ENCODE measurements at places on chromosomes 4 and X.
A peak's percentile ranks its signal among the peaks of the same experiment; 100 is the strongest.

- no peak for DNase-seq
Observed at GRCh38 chr4:340011-340410, 2.4 kb downstream of the ZNF141 start.

DNA sequence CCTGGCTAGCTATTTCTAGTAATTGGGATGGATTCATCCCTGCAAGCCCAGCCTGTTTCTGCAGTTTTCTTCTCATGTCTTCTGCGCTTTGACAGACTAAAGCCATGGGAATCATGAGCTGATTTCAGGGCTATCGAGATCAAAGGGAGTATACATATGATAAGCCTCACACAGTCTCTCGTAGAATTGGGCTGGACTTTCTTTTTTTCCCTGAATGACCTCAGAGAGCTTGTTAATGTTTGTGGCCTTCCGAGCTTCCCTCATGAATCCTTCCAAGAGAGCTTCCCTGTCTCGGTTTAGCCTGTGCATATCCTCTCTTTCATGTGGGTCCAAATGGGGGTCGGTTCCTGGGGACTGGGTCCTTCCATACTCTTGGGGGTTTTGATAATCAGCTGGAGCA is 130.3 kb downstream of the ADRA2C start:
- no peak for DNase-seq

DNA sequence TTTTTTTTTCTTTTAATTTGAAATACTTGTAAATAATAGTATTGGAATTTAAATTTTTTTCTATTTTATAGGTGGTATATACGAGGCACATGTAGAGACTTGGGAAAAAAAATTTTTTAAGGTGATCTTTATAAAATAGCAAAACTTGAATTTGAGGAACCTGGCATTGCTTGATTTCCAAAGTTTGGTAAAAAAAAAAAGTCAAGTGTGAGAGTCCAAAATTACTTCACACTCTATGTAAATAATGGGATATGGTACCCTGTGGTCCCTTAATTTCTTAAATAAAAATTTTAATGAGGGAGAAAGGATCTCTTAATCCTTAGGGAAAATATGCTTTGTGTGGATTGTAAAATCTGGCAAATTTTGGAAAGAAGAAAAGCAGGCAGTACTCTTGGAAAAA is 19.0 kb downstream of the SPRY1 start:
- DNase-seq = no peak

- no peak for DNase-seq
Observed at GRCh38 chr4:78660559-78660958, 109.0 kb downstream of the ANXA3 start.

DNA sequence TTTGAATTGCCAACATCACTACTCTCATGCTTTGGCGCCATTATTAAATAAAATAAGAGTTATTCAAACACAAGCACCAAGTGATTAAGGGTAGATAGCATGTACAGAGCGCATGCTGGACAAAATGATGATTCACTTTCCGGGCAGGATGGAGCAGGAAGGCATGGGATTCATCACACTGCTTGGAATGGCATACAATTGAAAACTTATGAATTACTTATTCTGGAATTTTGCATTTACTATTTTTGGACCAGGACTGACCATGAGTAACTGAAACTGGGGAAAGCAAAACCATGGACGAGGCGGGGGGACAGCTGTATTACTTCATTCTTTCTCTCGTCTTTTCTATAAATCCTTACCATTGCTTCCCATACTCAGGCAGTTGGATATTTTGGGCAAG is 28.5 kb upstream of the FGF5 start:
- no peak for DNase-seq

- DNase-seq = no peak
Observed at GRCh38 chr4:43049326-43049725, 156.8 kb downstream of the GRXCR1 start.

- no peak for DNase-seq
Observed at GRCh38 chr4:156495091-156495490, 476.5 kb downstream of the PDGFC start.

GRCh38 chr4:84914686-84915395 is 51.6 kb downstream of the WDFY3 start:
- no peak for DNase-seq

DNA sequence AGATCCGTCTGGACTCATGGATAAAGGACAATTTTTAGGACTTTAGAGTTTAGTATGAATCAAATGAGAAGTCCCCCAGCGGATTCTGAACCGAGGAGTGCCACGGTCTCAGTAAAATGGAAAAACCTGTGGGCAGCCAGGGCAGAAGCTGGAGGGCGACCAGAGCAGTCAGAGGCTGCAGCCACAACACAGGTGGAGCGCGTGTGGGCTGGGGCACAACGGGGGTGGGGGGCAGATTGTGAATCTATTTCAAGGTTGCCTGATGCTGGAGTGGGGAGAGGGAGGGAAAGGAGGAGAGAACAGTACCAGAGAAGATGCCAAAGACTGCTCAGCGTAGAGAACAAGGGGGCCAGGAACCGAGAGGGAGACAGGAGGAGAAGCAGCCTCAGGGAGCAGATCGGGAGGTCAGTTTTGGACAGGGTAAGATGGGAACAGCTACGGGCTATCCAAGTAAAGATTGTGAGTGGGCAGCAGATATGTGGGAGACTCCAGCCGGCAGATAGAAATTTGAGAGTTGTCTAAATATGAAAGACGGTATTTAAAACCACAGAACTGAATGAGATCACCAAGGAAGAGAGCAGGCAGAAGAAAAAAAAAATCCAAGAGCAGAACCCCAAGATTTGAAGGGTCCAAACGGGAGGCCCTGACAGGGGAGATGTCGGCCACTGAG is 9.5 kb downstream of the FAT1 start:
- no peak for DNase-seq

- no peak for DNase-seq
Observed at GRCh38 chr4:179164267-179164999, 1722.2 kb upstream of the AGA start.

DNA sequence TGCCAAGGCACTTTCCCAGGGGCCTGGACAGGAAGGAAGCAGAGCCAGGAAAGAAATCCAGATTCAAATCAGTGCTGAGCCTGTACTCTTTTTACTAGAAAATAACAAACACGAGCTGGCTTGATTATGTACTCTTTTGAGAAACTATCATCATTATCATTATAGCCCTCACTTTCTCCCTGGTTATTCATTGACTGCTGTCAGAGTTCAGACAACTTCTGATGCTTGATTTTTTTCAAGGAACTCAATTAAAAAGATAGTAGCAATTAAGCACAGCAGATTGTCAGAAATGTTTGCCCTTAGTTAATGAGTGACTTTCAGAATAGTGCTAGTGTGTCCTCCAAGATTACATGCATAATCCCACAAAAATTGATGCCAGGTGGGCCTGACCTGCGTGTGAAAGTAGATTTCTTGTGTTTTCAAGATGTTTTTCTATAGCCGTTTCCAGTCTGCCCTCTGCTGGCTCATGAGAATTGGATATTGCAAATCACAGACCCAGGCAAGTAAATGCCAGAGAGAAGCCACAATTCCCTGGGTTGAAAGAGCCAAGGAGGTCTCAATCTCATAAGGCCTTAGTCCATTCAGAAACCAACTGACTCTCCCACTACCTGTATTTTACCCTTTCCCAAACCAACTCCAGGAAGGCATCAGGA is 14.3 kb upstream of the PNPLA4 start:
- DNase-seq = peak; percentile 1

GRCh38 chr4:37745946-37746345 is 59.8 kb upstream of the RELL1 start:
- no peak for DNase-seq

DNA sequence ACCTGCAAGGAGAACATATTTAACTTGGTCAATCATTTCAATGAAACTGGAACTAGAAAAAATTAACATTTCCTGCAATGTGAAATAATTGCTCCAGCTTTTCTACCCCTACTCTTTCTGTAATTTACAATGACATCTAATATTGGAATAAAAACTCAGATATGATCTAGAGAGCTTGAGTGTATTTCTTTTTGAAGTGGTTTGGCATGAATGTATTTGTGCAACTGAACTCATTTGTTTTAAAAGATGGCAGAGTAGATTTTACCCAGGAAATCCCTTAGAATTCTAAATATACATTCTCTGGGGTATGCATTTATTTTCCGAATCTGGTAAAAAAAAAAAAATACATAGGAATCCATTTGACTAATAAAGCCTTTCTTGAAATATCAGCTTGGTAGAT is 21.5 kb upstream of the GATB start:
- no peak for DNase-seq

DNA sequence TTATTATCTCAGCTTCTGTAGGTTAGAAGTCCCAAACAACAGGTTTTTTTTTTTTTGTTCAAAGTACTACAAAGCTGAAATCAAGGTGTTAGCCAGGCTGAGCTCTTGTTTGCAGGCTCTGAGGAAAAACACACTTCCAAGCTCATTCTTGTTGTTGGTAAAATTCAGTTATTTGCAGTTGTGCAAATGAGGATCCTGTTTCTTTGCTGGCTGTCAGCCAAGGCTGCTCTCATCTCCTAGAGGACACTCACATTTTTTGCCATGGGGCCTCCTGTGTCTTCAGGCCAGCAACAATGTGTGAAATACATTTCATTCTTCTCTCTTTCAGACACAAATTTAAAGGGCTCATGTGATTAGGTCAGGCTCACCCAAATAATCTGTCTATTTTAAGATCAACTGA is 60.3 kb upstream of the HSD17B10 start:
- DNase-seq = no peak

DNA sequence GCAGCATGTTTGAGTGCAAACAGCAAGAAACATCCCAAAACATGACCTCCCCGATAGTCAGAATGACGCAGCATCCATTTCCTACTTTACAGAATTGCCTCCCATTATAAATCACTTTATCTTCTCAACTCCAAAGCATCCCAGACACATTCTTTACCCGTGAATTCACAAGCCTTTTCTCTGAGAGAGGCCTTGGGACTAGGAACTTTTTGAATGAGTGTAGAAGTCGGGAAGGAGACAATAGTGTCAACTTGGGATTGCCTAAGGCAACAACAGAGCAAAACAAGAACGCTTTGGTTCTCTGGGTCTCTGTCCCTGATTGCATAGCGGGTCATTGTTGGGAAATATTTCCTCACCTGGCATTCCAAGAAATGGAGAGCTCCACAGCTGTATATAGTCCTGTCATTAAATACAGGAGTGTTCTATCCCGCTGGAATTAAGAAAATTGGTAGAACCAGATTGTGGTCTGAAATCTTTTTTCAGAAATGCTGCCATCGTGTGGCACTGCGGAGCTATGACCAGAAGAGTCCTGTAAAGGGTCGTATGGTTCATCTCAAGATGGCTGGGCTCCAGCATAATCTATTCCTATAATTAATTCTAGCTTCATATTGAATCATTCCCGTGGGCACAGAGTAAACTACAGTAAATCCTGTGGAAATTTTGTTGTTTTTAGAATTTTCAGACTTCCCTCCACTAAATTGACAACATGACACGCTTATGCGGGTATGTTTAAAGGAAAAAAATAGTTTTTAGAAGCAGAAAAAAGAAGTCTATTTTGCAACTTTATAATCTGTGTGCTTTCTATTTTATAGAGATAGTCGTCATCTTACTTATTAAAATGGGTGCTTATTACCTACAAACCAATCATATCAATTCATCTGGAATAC is 2.0 kb upstream of the SPP1 start:
- DNase-seq = no peak

GRCh38 chr4:16466581-16466980 is 240.3 kb upstream of the TAPT1 start:
- DNase-seq = no peak

- DNase-seq = no peak
Observed at GRCh38 chr4:73528171-73528570, 46.6 kb downstream of the AFM start.

DNA sequence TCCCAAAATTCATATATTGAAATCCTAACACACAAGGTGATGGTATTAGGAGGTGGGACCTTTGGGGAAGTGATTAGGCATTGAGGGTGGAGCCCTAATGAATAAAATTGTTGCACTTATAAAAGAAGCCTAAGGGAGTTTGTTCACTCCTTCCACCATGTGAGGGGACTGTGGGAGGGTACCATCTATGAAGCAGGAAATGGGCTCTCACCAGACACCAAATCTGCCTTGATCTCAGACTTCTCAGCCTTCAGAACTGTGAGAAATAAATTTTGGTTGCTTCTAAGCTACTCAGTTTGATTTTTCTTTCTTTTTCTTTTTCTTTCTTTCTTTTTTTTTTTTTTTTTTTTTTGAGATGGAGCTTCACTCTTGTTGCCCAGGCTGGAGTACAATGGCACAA is 116.2 kb upstream of the GPC3 start:
- no peak for DNase-seq

- no peak for DNase-seq
Observed at GRCh38 chr4:151614561-151614960, 146.2 kb downstream of the GATB start.

DNA sequence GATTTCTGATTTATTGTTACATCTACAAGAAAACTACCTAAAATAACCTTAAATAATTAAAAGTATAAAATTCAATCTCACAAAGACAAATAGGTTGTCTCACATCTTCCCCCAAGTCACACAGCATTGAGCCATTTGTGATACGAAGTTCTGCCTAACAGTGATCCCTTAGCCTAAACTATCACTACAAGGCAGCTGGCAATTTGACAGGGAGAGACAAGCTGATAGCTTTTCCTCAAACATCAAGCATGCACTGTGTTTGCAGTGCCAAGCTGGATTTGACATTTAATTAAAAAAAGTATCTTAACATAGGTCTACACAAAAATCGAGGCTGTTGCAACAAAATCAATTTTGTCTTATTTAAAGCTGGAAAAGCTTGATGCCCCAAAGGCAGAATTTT is 464.7 kb upstream of the TRAM1L1 start:
- DNase-seq = no peak

DNA sequence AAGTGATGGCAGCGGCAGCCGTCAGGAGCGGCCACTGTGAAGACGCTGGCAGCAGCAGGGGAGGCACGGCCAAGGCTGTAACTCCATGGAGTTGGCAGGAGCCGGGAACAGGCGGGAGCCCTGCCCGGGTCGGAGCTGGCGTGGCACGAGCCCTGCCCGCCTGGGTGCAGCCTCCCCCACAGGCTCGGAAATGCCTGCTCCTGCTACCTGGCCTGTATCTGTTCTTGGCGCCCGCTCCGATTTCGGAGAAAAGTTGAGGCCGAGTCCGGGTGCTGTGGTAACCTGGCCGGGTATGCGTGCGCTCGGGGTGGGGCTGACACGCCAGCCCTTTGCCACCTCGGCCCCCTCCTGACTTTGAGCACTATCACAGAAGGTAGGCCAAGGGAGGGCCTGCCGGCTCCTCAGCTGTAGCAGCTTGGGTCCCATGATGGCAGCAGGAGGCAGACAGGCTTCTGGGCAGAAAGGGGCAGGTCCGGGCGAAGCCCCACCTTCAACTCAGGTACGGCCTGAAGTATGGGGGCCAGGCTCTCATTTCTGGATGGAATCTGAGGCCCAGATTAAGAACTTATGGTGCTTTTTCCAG is 51.2 kb upstream of the SHISA3 start:
- DNase-seq = no peak

DNA sequence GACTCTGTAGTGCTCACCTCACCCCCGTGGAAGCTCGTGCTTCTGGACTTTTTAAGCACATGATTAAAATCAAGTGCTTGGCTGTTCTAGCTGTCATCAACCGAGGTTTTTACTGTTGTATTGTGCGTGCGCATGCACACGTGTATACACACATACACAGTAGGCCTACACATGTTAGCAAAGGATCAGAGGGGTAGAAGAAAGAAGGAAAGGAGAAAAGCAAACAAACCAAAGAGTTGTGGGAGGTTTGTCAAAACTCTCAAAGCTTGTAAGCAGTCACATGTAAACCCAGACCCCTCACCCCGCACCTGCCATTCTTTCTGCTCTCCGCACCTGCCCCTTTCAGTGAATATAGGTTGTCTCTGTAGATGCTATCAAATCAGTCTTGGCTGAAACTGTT is 311.8 kb downstream of the HS3ST1 start:
- no peak for DNase-seq

GRCh38 chrX:20284992-20285391 is 18.3 kb upstream of the RPS6KA3 start:
- no peak for DNase-seq

GRCh38 chr4:127212701-127213100 is 420.1 kb upstream of the INTU start:
- no peak for DNase-seq
